ENCODE measurements at places on chromosomes 7 and 10.

- no peak for DNase-seq
Observed at GRCh38 chr10:92822964-92823363, 25.4 kb upstream of the EXOC6 start.

GRCh38 chr10:34514290-34514689 is 300.8 kb downstream of the PARD3 start:
- DNase-seq = no peak

DNA sequence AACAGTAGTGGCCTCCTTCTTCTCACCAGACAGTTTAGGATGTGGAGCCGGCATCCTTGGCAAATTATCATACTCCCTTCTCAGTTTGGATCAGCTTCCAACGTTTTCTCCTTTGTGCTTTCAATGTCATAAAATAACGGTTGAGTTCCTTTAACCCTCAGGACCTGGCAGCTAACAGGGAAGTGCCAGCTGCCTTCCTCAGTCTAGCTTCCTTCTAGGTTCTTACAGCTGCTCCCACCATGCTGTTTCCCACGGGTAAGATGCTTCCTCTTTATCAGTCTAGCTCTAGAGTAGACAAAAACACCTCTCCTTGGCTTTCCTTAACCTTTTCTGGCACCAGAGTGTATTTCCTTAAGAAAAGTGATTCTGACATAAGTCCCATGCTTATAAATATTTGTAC is 33.2 kb downstream of the BLVRA start:
- no peak for DNase-seq

DNA sequence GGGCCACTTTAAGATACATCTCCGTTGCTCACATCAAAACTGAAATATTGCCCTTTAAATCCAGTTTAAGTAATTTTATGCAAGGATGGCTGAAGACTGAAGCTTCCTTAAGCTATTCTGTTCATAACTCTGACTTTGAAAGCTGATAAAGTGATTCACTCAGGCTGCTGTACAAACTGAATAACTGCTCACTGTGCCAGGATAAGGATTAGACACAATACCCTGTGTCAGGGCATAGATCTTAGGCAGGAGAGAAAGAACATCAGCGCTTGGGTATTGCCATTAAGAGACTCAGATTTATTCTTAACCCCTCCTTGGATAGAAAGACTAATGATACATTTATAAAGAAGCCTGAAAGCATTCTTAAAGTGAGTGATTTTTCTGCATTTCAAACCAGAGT is 614.5 kb upstream of the ZWINT start:
- DNase-seq = no peak

- peak; percentile 70 for DNase-seq
Observed at GRCh38 chr7:105521027-105521716, 899 bp downstream of the PUS7 start.

- DNase-seq = no peak
Observed at GRCh38 chr10:86389441-86390193, 23.0 kb upstream of the GRID1 start.

GRCh38 chr7:151206914-151207313 is 3.4 kb downstream of the H2BK1 start:
- no peak for DNase-seq

GRCh38 chr7:19587291-19587690 is 121.5 kb downstream of the POLR1F start:
- peak; percentile 38 for DNase-seq

GRCh38 chr7:5702876-5703571 is 78.4 kb downstream of the RNF216 start:
- DNase-seq = no peak

GRCh38 chr7:141073641-141074161 is at the start of gene TMEM178B:
Gene TMEM178B, plus strand, starts transcription at chr7:141074064.
- DNase-seq = no peak

DNA sequence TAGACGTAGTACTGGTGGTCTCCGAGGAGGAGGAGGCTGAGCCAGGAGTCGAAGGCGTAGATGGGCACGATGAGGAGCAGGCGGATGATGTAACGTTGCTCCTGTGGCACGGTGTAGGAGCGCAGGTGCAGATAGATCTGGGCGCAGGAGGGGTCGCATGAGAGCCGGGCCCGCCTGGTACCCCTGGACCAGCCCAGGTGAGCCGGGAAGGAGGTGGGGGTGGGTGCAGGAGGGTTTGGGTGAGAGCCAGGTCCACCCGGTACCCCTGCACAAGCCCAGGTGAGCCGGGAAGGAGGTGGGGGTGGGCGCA is 5.2 kb downstream of the TMEM184A start:
- no peak for DNase-seq

DNA sequence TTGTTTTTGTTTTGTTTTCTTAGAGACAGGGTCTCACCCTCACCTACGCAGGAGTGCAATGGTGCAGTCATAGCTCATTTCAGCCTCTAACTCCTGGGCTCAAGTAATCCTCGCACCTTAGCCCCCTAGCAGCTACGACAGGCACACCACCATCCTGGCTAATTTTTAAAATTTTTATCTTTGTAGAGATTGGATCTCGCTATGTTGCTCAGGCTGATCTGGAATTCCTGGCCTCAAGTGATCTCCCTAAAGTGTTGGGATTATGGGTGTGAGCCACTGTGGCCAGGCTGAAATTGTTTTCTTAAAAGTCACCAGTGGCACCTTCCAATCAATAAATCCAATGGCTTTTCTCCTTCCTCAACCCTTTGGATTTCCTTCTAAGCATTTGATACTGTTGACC is 20.9 kb upstream of the DDX50 start:
- no peak for DNase-seq

GRCh38 chr10:21238717-21239116 is 286.8 kb downstream of the SKIDA1 start:
- DNase-seq = no peak

GRCh38 chr7:157056957-157057902 is 46.8 kb upstream of the MNX1 start:
- no peak for DNase-seq

DNA sequence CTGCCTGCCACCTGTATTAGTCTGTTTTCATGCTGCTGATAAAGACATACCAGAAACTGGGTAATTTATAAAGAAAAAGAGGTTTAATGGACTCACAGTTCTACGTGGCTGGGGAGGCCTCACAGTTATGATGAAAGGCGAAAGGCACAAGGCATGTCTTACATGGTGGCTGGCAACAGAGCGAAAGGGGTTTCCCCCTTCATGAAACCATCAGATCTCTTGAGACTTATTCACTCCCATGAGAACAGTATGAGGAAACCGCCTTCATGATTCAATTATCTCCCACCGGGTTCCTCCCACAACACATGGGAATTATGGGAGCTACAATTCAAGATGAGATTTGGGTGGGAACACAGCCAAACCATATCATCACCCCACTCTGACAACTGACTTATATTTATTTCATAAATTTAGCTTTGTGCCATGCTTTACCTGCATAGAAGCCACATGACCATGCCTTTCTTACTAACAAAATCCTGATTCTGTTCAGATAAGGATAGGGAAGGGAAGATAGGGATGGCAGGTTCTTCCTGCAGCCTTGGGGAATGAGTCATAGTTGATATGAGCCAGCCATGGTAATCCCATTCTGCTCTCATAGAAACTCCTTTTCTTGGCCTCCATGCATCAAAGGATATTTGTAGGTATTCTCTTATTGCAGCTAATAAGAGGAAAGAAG is 191.3 kb upstream of the AGK start:
- peak; percentile 71 for DNase-seq

DNA sequence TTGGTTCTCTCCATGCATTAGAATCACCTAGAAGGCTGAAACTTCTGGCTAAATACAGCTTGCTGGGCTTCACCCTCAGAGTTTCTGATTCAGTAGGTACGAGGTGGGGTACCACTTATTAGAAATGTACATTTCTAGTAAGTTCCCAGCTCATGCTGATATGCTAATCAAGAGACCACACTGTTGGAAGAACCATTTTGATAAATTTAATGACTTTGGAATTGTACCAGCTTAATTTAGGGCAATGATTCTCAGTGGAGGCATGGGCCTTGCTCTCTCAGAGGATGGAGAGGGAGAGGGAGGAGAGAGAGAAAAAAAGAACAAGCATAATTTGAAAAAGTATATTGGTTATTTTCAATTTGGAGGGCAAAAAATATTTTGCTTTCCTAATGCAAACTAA is 20.3 kb downstream of the CPN1 start:
- DNase-seq = no peak

- DNase-seq = peak; percentile 24
Observed at GRCh38 chr10:72802332-72802731, 91.2 kb upstream of the OIT3 start.

GRCh38 chr10:69994262-69994661 is 58.4 kb upstream of the MACROH2A2 start:
- peak; percentile 62 for DNase-seq

- DNase-seq = no peak
Observed at GRCh38 chr7:76236224-76236623, 34.5 kb downstream of the SRRM3 start.

DNA sequence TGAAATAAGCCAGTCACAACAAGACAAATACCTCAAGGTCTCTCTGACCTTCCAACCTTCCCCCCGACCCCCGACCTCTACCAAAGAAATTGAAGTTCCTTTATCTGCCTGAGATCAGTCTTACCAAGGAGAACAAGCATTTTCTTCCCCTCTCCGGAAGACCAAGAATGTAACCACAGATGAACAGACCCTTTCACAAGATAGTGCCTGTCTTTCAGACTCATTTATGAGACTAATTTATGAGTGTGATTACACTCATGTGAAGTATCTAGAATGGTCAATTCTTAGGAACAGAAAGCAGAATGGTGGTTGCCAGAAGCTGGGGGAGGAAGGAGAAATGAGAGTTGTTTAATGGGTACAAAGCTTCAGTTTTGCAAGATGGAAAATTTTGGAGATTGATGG is 108.9 kb upstream of the MKLN1 start:
- DNase-seq = peak; percentile 14

- DNase-seq = no peak
Observed at GRCh38 chr10:87887146-87887545, 23.7 kb downstream of the PTEN start.

GRCh38 chr7:20301311-20301939 is 29.3 kb upstream of the ITGB8 start:
- DNase-seq = peak; percentile 77

DNA sequence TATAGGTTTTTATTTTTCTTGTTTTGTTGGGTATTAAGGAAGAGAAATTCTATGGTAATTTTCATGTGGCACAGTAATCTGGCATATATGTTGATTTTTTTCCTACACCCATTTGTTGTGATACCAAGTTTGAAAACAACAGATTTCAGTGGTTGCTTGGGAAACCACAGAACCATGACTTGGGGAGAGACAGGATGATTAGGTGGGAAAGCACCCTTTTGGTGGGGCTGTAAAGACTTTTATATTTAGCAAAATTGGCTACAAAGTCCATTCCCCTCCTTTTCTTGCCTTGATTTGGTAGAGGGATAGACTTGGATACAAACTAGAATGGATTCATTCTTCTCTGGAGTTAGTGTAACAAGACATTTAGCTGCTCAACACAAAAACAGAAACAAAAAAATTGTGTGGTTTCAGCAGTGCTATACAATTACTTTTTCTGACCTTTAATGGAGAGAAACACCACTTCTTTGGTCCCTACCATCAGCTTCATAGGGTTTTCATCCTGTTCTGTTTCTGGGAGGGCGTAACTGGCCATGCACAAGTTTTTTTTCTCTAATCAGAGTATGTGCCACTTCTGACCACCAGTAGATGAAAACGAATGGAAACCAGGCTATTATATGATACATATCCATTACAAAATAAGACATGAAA is 52.7 kb downstream of the FIGNL1 start:
- no peak for DNase-seq

GRCh38 chr10:30188556-30189237 is 129.3 kb upstream of the JCAD start:
- no peak for DNase-seq

GRCh38 chr10:33055625-33056024 is 97.6 kb upstream of the ITGB1 start:
- no peak for DNase-seq

GRCh38 chr7:14759785-14760184 is 142.8 kb downstream of the DGKB start:
- no peak for DNase-seq

DNA sequence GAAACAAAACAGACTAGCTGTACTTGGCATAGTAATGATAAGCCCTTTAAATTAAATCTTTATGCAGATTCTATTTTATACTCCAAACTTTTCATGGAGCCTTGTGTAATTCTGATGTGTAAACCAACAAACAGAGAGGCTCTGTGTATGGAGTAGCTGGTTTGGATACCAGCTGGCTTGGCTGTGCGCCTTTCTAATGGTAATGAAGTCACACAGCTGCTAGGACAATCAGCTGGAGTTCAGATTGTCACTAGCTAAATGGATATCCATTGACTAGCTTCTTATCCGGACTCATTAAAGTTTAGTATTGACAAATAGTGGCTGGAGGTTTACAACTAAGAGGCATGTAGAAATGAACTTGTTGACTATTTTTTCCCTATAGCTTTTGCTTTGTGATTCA is 398.4 kb downstream of the DGKB start:
- DNase-seq = peak; percentile 6

GRCh38 chr10:128973221-128973620 is 493.8 kb upstream of the MGMT start:
- DNase-seq = no peak

GRCh38 chr7:116382375-116382774 is 117.2 kb upstream of the CAV2 start:
- no peak for DNase-seq

GRCh38 chr10:18500576-18500975 is 150.8 kb downstream of the NSUN6 start:
- DNase-seq = no peak

GRCh38 chr7:85119934-85120333 is 66.9 kb downstream of the SEMA3D start:
- no peak for DNase-seq

GRCh38 chr7:100629117-100629716 is 12.1 kb downstream of the TFR2 start:
- DNase-seq = peak; percentile 16

DNA sequence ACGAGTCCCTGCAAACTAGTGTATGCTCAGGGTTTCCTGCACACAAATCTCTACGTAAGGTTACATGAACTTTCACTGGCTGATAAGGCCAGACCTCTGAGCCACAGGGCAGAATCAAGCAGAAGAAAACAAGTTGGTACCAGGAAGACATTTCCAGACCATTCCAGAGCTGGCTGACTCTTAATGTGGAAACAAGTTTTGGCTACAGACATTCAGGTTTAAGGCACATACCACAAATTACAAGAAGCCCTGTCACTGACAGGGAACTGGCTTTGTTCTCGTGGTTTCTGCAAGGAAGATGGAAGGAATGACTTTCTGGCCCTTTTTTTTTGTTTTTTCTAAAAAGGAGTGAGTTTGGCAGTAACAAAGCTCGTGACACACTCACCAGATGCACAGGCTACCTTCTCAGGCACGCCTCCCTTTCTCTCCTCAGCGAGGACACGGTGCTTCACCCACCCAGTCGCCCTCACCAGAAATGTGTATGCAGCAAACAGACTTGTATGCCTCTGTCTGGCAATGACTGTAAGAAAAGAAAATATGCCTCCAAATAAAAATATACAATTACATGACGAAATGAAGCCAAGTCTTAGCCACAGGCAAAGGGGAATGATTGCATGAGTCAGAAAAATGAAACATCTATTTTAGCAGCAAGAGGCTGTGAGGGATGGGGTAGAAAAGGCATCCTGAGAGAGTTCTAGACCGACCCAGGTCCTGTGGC is 22.6 kb downstream of the PLAC9 start:
- peak; percentile 91 for DNase-seq

All from RPMI7951 (cell line).